ENCODE measurements at places on chromosomes 6 and 20.

DNA sequence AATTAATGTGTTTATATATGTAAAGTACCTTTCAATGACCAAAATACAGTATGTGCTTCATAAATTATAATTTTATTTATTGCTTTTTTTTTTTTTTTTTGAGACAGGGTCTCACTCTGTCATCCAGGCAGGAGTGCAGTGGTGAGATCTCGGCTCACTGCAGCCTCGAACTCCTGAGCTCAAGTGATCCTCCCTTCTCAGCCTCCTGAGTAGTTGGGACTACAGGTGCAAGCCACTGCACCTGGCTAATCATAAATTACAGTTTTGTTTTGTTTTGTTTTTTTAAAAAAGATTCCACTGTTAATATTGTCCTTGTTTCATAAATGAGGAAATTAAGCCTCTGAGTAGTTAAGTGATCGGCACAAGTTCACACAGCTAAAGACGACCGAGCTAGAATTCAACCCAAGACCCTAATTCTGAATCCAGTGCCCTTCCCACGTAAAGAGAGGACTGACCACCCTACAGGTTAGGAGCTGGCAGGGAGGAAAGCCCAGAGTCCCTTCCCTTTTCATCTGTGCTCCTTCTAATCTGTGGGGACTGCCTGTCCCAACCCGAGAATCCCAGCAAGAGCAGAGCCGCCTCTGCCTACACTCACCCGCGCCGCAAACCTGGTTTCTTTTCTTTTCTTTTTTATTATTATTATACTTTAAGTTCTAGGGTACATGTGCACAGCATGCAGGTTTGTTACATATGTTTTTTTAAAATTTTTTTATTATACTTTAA, 8.5 kb upstream of the GDF5 start:
- H3K27me3 ChIP-seq, result no peaks in the 10 kb centered on the region
- peak overlapping the region; percentile 41 for H3K4me3 ChIP-seq
- no peak for DNase-seq

DNA sequence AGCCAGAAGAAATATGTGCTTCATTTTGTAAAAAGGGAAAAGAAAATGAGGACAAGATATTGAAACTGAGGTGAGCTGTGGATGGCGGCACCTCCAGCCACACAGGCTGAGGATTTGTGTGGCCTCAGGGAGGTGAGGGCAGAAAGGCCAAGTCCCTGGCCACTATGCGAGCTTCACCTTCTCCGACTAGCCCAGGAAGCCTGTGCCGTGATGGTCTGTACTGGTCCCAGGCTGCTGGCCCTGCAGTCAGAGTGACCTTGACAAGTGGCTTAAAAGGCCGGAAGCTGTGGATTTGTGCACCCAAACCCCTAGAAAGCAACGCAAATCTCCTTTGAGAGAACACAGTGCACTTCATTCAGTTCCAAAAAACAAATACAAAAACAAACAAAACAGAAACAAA, 48.1 kb downstream of the WDR27 start:
- peak overlapping the region; percentile 52 for H3K4me3 ChIP-seq
- DNase-seq, result no peak
- peak overlapping the region; percentile 87 for H3K27ac ChIP-seq
- H3K4me1 ChIP-seq, result peaks cover 12% of the 10 kb centered on the region

- H3K27me3 ChIP-seq, result no peaks in the 10 kb centered on the region
- no peak overlapping the region for H3K27ac ChIP-seq
- DNase-seq, result no peak
- H3K4me3 ChIP-seq, result no peak overlapping the region
- no peaks in the 10 kb centered on the region for H3K4me1 ChIP-seq
Observed at GRCh38 chr6:131696956-131697355, 4.2 kb downstream of the OR2A4 start.

DNA sequence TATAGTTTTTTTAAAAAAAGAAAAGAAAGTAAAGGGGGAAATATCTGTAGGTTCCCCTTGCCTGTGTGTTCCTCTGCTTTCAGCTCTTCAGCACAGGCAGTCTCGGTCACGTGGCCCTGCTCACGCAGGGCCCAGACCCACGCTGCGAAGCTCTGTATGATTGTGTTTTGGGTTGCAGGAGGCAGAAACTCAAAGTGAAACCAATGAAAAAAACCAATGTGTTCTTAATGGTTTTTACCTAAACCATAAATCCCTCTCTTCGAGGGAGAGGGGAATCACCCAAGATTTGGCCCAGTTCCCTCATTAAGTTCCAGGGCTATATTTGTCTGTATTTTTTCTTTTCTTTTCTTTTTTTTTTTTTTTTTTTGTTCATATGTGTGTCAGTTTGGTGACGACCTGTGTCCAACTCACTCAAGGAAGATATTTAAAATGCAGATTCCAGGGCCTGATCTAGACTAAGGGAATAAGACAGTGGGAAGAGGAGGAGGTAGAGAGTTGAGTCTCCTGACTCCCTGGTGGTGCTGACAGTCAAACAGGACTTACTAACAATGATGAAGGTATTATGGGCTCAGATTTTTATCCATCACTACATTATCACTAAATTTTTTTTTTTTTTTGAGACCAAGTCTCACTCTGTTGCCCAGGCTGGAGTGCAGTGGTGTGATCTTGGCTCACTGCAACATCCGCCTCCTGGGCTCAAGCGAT, 33.8 kb upstream of the RREB1 start:
- DNase-seq, result no peak
- H3K27ac ChIP-seq, result no peak overlapping the region
- no peaks in the 10 kb centered on the region for H3K36me3 ChIP-seq
- no peak overlapping the region for H3K4me3 ChIP-seq
- no peaks in the 10 kb centered on the region for H3K27me3 ChIP-seq

DNA sequence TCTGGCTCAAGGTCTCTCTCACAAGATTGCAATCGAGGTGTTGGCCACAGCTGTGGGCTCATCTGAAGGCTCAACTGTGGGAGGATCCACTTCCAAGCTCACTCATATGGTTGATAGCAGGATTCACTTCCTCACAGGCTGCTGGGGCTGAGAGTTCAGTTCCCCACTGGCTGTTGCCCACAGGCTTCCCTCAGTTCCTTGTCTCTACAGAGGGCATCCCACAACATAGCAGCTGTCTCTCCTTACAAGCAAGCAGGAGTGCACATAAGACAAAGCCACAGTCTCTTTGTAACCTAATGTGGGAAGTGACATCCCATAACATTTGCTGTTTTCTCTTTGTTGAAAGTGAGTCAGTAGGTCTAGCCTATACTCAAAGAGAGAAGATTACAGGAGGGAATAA, 14.0 kb downstream of the SPATS1 start:
- H3K27me3 ChIP-seq, result peaks cover 4% of the 10 kb centered on the region
- no peak overlapping the region for H3K27ac ChIP-seq
- H3K4me3 ChIP-seq, result no peak overlapping the region
- no peaks in the 10 kb centered on the region for H3K36me3 ChIP-seq

DNA sequence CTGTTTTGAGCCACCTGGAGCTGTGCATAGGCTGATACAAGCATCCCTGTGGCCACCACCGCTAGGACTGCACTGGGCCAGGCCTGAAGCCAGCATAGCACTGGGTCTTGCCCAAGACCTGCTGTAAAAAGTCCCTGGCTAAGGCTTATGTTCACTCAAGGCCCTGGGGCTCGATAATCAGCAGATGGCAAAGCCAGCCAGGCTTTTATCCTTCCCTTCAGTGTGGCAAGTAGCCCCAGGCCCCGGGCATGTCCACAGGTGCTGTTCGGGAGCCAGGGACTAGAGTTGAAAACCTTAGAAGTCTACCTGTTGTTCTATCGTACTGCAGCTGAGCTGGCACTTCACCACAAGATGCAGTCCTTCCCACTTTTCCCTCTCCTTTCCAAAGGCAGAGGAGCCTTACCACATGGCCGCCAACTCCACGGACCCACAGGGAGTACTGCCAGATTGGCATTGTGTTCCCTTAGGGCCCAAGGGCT, 226.4 kb upstream of the ZNF217 start:
- no peaks in the 10 kb centered on the region for H3K36me3 ChIP-seq
- H3K4me1 ChIP-seq, result no peaks in the 10 kb centered on the region
- H3K4me3 ChIP-seq, result no peak overlapping the region
- DNase-seq, result no peak
- no peaks in the 10 kb centered on the region for H3K27me3 ChIP-seq

DNA sequence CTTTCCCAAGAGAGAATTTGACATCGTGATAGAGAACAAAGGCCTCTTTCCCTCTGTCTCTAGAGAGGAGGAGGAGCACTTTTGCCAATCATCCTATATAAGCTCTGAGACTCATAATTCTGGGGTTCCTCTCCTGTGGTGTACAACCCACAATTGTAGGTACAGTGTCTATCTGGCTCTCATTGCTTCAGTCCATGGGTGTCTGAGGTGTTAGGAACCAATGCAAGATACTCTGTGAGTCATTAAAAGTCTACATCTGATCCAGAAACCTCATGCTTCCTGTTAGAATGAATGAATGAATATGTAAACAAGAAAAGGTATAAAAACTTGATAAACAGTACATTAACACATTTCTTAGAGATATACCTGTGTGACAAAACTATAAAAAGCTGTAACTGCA, 356.7 kb downstream of the QKI start:
- H3K27me3 ChIP-seq, result no peaks in the 10 kb centered on the region
- no peak for DNase-seq
- no peaks in the 10 kb centered on the region for H3K4me1 ChIP-seq
- H3K4me3 ChIP-seq, result no peak overlapping the region
- no peak overlapping the region for H3K27ac ChIP-seq

DNA sequence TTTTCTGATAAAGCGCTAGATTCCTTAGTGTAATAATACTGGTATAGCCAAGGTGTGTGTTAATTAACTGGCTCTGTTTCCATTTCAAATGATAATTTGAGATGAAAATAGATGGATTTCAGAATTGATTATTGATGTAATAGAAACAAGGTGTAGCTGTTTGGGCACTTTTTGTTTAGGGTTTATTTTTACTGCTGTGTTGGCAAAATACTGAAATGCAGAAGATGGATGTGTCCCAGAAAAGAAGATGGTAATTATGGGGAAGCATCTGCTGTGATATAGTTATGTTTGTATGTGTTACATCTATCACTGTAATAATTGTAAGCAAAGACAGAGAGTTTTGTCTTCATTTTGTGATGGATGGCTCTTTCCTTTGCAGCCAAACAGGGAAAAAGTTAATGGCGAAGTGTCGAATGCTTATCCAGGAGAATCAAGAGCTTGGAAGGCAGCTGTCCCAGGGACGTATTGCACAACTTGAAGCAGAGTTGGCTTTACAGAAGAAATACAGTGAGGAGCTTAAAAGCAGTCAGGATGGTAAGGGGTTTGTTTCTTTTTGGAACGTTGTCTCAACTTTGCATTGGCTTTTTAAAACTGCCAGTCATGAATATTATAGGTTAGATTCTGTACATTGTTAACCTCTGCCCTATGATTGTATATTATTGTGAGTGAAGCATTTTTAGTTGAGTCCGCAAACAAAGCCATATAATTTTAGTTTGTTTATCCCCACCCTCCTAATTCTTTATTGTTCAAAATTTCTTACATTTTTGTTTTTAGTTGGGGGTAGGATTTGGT, 8.6 kb upstream of the ACAT2 start:
- no peaks in the 10 kb centered on the region for H3K27me3 ChIP-seq
- no peak overlapping the region for H3K27ac ChIP-seq
- H3K4me1 ChIP-seq, result no peaks in the 10 kb centered on the region
- DNase-seq, result no peak

GRCh38 chr20:461254-462198, 807 bp downstream of the TBC1D20 start:
- DNase-seq, result peak; percentile 79
- no peaks in the 10 kb centered on the region for H3K36me3 ChIP-seq
- peak overlapping the region; percentile 98 for H3K27ac ChIP-seq
- H3K4me1 ChIP-seq, result peaks cover 43% of the 10 kb centered on the region

GRCh38 chr20:63267691-63268090, 4.9 kb upstream of the ARFGAP1 start:
- peaks cover 20% of the 10 kb centered on the region for H3K4me1 ChIP-seq
- no peak overlapping the region for H3K4me3 ChIP-seq
- no peak for DNase-seq

- DNase-seq, result no peak
- peaks cover 10% of the 10 kb centered on the region for H3K4me1 ChIP-seq
- H3K4me3 ChIP-seq, result no peak overlapping the region
- H3K27ac ChIP-seq, result no peak overlapping the region
- H3K36me3 ChIP-seq, result no peaks in the 10 kb centered on the region
- no peaks in the 10 kb centered on the region for H3K27me3 ChIP-seq
Observed at GRCh38 chr6:25399885-25400284, 120.7 kb downstream of the CARMIL1 start.

DNA sequence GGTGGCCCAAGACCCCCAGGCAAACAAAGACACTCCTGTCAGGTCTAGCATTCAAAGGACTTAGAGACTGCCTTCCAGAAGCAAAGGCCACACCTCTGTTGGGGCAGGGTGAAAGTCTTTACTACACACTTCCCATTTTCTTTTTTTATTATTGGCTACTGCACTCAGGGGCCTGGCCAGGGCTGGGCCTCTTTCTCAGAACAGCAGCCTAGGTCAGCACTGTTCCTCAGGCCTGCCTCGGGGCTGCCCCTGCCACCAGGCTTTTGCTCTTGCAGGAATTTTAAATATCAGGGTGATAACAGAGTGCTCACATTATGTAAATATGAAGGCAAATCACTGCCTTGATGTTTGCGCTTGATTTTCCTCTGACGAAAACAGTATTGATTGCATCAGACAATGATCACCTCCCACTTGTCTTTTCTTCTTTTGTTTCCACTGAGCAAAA, 18.5 kb downstream of the GSTA4 start:
- no peak overlapping the region for H3K27ac ChIP-seq
- DNase-seq, result no peak
- H3K4me1 ChIP-seq, result no peaks in the 10 kb centered on the region

- H3K36me3 ChIP-seq, result no peaks in the 10 kb centered on the region
- no peaks in the 10 kb centered on the region for H3K4me1 ChIP-seq
- H3K4me3 ChIP-seq, result no peak overlapping the region
- H3K27ac ChIP-seq, result no peak overlapping the region
- peaks cover 27% of the 10 kb centered on the region for H3K27me3 ChIP-seq
Observed at GRCh38 chr20:58573986-58574385, 58.8 kb upstream of the APCDD1L start.

DNA sequence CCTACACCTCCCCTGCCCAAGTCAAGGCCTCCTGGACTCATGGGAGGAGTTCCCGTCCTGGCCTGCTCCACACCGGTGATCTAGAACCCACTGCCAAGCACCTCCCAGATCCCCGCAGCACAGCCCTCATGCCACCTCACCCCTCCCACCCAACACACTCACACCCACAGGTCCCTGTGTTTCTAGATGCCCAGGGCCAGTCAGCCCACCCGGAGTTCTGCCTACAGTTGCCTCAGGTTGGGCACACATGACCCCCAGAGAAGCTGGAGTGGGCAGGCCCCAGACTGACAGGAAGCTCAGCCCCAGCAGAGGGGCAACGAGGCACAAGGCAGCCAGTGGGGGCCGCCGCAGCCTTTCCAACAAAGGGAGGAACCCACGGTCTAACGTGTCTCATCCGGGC, 29.6 kb downstream of the RRBP1 start:
- H3K36me3 ChIP-seq, result peaks cover 8% of the 10 kb centered on the region
- no peak overlapping the region for H3K4me3 ChIP-seq
- H3K27me3 ChIP-seq, result no peaks in the 10 kb centered on the region
- peaks cover 53% of the 10 kb centered on the region for H3K4me1 ChIP-seq
- H3K27ac ChIP-seq, result no peak overlapping the region
